Colonic mucosa (tissue), 4 donors: ENCODE measurements at places on chromosomes 16 and 17. TPM values are rescaled to one million over a fixed set of nuclear protein-coding genes. Genes with fewer than 3 reads are reported as not detected.

DNA sequence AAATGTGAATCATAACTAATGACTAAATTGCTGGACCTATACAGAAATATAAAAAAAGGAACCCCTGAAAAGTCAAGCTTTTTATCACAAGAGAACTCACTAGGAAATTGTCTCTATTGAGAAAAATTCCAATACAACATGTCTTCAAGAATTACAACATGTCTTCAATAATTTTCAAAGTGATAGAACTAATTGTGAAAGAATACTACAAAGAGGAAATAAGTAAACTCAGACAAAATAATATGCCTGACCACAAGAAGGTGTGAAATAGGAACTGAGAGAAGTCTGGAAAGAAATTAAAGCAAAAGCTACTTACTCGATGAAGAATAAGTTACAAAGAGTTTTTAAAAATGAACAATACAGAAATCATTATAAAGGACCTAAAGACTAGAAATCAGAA lies 29.9 kb upstream of the OR1G1 start:
- H3K4me3 ChIP-seq, result no peak overlapping the region
- DNase-seq, result no peak
- H3K27me3 ChIP-seq, result no peaks in the 10 kb centered on the region
- no peaks in the 10 kb centered on the region for H3K36me3 ChIP-seq
- no peaks in the 10 kb centered on the region for H3K4me1 ChIP-seq

- no peaks in the 10 kb centered on the region for H3K4me1 ChIP-seq
- H3K4me3 ChIP-seq, result peak overlapping the region; percentile 93
- H3K27me3 ChIP-seq, result no peaks in the 10 kb centered on the region
- no peak for DNase-seq
- no peaks in the 10 kb centered on the region for H3K36me3 ChIP-seq
Observed at GRCh38 chr16:28492511-28492910, 637 bp upstream of the CLN3 start.

GRCh38 chr17:66514227-66514806 lies 211.9 kb downstream of the PRKCA start:
- H3K27ac ChIP-seq, result no peak overlapping the region
- H3K4me1 ChIP-seq, result peaks cover 5% of the 10 kb centered on the region
- H3K36me3 ChIP-seq, result no peaks in the 10 kb centered on the region
- DNase-seq, result no peak

DNA sequence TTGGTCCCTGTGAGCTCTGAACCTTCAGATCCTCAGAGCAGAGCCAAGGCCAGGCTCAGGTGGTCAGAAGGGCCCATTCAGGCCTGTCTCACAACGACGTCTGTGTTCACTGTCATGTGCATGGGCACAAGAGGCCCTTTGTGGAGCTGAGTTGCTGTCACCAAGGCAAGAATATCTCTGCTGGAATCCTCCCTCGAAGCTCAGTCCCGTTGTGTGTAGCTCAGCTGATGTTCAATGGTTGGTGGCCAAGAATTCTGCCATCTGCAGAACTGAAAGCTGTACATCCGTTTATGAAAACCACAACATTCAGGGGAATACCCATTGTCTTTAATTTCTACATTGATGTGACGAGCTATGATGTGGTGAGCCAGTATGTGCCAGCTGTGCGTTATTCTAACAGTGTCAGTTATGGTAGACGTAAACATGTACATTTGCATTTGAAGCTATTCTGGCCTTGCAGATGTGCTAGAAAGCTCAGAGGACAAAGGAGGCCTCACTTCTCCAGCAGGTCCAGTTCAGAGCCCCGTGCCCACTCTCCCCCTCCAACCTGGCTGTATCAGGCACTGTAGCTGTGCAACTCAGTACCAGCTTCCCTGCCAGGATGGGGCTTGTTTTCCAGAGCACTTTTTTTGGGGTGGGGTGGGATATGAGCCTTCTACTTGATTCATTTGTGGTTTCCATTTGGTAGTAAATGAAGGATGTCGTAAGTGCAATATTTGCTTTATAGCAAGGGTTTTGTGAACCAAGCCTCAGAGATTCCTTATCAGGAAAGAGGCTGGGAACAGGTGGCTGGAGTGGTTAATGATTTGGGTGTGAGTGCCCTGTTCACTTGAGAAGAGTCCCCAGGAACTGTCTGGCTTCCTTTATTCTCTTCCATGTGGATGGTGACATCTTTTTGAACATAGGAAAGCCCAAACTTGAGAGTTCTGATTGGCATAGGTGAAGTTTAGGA lies 56.1 kb downstream of the B9D1 start:
- no peak overlapping the region for H3K4me3 ChIP-seq
- H3K36me3 ChIP-seq, result no peaks in the 10 kb centered on the region
- peaks cover 23% of the 10 kb centered on the region for H3K4me1 ChIP-seq
- H3K27ac ChIP-seq, result peak overlapping the region; percentile 11
- no peaks in the 10 kb centered on the region for H3K27me3 ChIP-seq
- no peak for DNase-seq

DNA sequence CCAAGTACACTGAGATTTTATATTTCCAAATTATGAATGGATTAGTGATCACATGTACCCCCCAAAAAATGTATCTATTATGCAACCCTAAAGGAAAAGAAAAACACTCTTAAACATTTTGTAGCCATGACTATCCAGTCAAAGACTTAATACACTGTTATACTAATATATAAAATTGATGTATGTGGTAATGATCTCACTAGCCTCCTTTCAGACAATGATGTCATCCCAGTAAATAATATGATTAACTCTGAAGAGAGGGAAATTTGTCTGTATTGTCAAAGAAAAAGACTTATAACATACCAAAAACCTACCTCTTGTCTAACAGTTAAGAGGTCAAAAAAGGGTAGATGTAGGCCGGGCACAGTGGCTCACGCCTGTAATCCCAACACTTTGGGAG lies 80.7 kb downstream of the USP32 start:
- no peaks in the 10 kb centered on the region for H3K36me3 ChIP-seq
- no peaks in the 10 kb centered on the region for H3K27me3 ChIP-seq
- no peak for DNase-seq
- H3K4me3 ChIP-seq, result no peak overlapping the region
- H3K4me1 ChIP-seq, result no peaks in the 10 kb centered on the region
- H3K27ac ChIP-seq, result no peak overlapping the region

DNA sequence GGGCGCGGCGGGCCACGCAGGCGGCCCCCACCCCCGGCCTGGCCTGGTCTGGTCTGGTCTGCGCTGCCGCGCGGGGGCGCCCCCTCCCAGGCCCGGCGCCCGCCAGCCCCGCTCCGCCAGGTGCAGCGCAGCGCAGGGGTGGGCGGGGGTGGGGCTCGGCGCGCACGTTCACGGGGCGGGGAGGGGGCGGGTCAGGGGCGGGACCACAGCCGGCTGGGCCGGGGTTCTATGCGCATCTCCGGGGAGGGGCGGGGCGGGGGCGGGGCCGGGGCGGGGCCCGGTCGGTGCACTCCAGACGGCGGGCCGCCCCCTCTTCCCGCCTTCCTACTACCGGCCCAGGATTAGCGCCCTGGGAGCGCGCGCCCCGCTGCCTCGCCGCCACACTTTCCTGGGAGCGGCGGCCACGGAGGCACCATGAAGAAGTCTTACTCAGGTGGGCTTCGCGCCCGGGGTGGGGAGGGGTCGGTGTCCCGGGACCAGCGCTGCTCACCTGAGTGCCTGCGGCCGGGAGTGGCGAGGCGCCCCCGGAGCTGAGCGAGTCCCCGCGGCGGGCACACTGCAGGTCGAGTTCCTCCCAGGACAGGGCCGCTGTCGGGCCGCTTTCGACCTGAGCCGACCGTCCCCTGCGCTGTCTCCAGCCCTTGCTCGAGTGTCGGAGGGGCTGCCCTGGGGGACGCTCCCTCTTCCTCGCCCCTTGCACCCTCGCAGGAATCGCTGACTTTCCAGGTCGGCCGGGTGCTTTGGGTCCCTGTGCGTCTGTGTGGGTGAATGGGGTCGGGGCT lies 140.5 kb downstream of the SEC14L1 start:
- no peaks in the 10 kb centered on the region for H3K36me3 ChIP-seq
- peak overlapping the region; percentile 86 for H3K27ac ChIP-seq
- DNase-seq, result peak; percentile 75
- peak overlapping the region; percentile 73 for H3K4me3 ChIP-seq
- H3K4me1 ChIP-seq, result peaks cover 14% of the 10 kb centered on the region

GRCh38 chr16:2835638-2836493 lies 5.8 kb downstream of the ZG16B start:
- no peaks in the 10 kb centered on the region for H3K4me1 ChIP-seq
- H3K4me3 ChIP-seq, result no peak overlapping the region
- no peaks in the 10 kb centered on the region for H3K27me3 ChIP-seq
- no peaks in the 10 kb centered on the region for H3K36me3 ChIP-seq
- DNase-seq, result peak; percentile 70

DNA sequence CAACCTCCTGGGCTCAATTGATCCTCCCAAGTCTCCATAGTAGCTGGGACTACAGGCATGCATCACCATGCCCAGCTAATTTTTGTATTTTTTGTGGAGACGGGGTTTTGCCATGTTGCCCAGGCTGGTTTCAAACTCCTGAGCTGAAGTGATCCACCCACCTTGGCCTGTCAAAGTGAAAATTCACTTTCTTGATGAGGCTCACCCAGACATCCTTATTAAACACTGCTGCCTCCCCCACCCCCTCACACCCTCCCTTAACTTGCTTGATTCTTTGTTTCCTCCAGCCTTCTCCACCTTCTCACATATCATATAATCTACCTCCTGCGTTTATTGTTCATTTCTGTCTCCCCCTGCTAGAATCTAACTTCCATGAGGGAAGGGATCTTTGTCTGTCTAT lies 46.0 kb upstream of the TEX2 start:
- H3K4me1 ChIP-seq, result no peaks in the 10 kb centered on the region
- H3K36me3 ChIP-seq, result no peaks in the 10 kb centered on the region
- H3K27ac ChIP-seq, result no peak overlapping the region
- DNase-seq, result no peak
- H3K27me3 ChIP-seq, result no peaks in the 10 kb centered on the region

DNA sequence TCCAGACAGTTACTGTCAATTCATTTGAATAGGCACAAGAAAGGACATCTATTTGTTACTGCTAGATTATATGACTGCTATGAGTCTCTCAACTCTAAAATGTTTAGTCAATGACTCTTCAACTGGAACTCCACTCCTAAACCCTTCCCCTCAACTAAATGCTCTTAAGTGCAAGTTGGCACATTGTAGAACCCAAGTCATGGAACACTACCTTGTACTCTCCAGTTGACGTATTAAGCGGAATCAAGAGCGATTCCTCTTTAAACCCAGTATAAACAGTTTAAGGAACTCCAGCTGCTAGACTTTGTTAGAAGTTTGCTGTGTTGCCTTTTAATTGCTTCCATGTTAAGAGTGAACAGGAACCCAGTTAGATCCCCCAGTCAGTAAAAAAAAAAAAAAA lies 44.6 kb downstream of the STH start:
- peaks cover 7% of the 10 kb centered on the region for H3K36me3 ChIP-seq
- no peaks in the 10 kb centered on the region for H3K4me1 ChIP-seq
- H3K27me3 ChIP-seq, result no peaks in the 10 kb centered on the region
- H3K27ac ChIP-seq, result peak overlapping the region; percentile 45
- no peak overlapping the region for H3K4me3 ChIP-seq

GRCh38 chr17:28758411-28759121 lies 14.8 kb downstream of the TRAF4 start:
- no peak overlapping the region for H3K4me3 ChIP-seq
- DNase-seq, result no peak
- no peaks in the 10 kb centered on the region for H3K27me3 ChIP-seq
- H3K36me3 ChIP-seq, result peaks cover 11% of the 10 kb centered on the region

- DNase-seq, result peak; percentile 78
- peak overlapping the region; percentile 89 for H3K4me3 ChIP-seq
- H3K36me3 ChIP-seq, result no peaks in the 10 kb centered on the region
Observed at GRCh38 chr16:3058139-3059030, 7.1 kb upstream of the IL32 start.

- no peak overlapping the region for H3K4me3 ChIP-seq
- H3K27me3 ChIP-seq, result no peaks in the 10 kb centered on the region
- no peaks in the 10 kb centered on the region for H3K36me3 ChIP-seq
- H3K4me1 ChIP-seq, result no peaks in the 10 kb centered on the region
- no peak for DNase-seq
- H3K27ac ChIP-seq, result no peak overlapping the region
Observed at GRCh38 chr16:15757630-15758251, 99.1 kb downstream of the MYH11 start.

- no peaks in the 10 kb centered on the region for H3K4me1 ChIP-seq
- no peak overlapping the region for H3K4me3 ChIP-seq
- DNase-seq, result no peak
- H3K27me3 ChIP-seq, result no peaks in the 10 kb centered on the region
- no peak overlapping the region for H3K27ac ChIP-seq
- H3K36me3 ChIP-seq, result no peaks in the 10 kb centered on the region
Observed at GRCh38 chr16:62853887-62854286, 817.6 kb upstream of the CDH8 start.

GRCh38 chr16:51248217-51248616 lies 97.1 kb upstream of the SALL1 start:
- no peak overlapping the region for H3K27ac ChIP-seq
- DNase-seq, result no peak
- no peak overlapping the region for H3K4me3 ChIP-seq
- no peaks in the 10 kb centered on the region for H3K36me3 ChIP-seq
- no peaks in the 10 kb centered on the region for H3K27me3 ChIP-seq
- no peaks in the 10 kb centered on the region for H3K4me1 ChIP-seq

- no peak overlapping the region for H3K27ac ChIP-seq
- H3K4me3 ChIP-seq, result no peak overlapping the region
- no peaks in the 10 kb centered on the region for H3K36me3 ChIP-seq
- no peaks in the 10 kb centered on the region for H3K27me3 ChIP-seq
- no peak for DNase-seq
Observed at GRCh38 chr17:8955021-8955959, 10.2 kb downstream of the PIK3R5 start.

GRCh38 chr17:34236281-34236892 lies 18.7 kb upstream of the CCL2 start:
- H3K27me3 ChIP-seq, result no peaks in the 10 kb centered on the region
- no peaks in the 10 kb centered on the region for H3K36me3 ChIP-seq
- H3K27ac ChIP-seq, result peak overlapping the region; percentile 20
- H3K4me3 ChIP-seq, result no peak overlapping the region

GRCh38 chr16:65120831-65121721 lies 787 bp downstream of the CDH11 start:
- H3K4me3 ChIP-seq, result peak overlapping the region; percentile 47
- H3K36me3 ChIP-seq, result no peaks in the 10 kb centered on the region
- DNase-seq, result peak; percentile 23

DNA sequence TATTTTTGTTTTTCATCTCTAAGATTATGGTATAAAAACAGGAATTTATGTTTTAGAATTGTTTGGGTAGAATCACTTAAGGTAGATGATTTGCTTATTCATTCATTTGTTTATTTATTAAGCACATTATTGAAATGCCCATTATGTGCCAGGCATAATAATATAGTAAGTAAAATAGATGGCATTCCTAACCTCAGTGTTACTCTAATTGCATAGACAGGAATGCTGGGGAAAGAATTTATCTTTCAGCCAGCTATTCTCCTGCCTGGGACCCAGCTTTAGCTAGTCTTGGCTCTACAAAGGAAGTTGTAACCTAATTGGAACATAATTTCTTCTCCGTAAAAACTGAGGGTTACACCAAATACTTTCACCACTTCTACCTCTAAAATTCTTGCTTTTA lies 44.6 kb downstream of the NFAT5 start:
- H3K4me1 ChIP-seq, result peaks cover 11% of the 10 kb centered on the region
- no peak for DNase-seq
- H3K27me3 ChIP-seq, result no peaks in the 10 kb centered on the region
- no peaks in the 10 kb centered on the region for H3K36me3 ChIP-seq
- no peak overlapping the region for H3K4me3 ChIP-seq

GRCh38 chr17:78889531-78889930 lies 13.5 kb downstream of the CEP295NL start:
- peak overlapping the region; percentile 4 for H3K27ac ChIP-seq
- peaks cover 3% of the 10 kb centered on the region for H3K4me1 ChIP-seq
- H3K36me3 ChIP-seq, result no peaks in the 10 kb centered on the region
- no peaks in the 10 kb centered on the region for H3K27me3 ChIP-seq

MBTD1 gene
- total RNA-seq, result 11.3 TPM

LCAT gene
- 3.6 TPM for total RNA-seq

ABI3 gene
- total RNA-seq, result 2.5 TPM

KRT28 gene
- total RNA-seq, result not detected

CACNG3 gene
- not detected for total RNA-seq

HOXB1 gene
- total RNA-seq, result not detected

STAT5A gene
- 22.0 TPM for total RNA-seq

CNGB1 gene
- 0.69 TPM for total RNA-seq

PMP22 gene
- 40.4 TPM for total RNA-seq
